ENCODE measurements at places on chromosomes 5 and 9. TPM values are rescaled to one million over a fixed set of nuclear protein-coding genes. Genes with fewer than 3 reads are reported as not detected.

The IL4 gene
- not detected for total RNA-seq

DNA sequence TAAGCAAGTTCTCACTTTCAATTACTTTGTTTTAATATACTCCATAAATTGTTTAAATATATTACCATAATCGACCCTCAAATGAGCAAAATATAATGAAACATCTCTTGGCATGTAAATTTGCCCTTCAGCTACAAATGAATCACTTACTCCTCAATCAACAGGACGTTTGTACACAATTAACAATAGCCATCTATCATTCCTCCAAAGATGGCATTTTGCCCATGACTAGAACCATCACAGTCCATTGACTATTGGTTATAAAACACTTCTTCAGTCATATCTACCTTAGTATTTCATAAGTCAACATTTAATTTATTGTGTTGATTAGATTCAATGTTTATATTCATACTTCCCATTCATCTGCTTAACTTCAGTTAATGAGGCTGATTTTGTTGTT lies 127.2 kb downstream of the CTNND2 start:
- no peak for DNase-seq

GRCh38 chr9:38042626-38043357 lies 26.2 kb downstream of the SHB start:
- DNase-seq = no peak

- no peak for DNase-seq
Observed at GRCh38 chr9:108325406-108325805, 530.4 kb downstream of the ACTL7B start.

The RPP25L gene
- 26.0 TPM for total RNA-seq

The FCHO2 gene
- total RNA-seq = 51.5 TPM

The CDKN2B gene
- 6.1 TPM for total RNA-seq

GRCh38 chr5:42555010-42555409 lies 131.8 kb downstream of the GHR start:
- DNase-seq = no peak

- DNase-seq = no peak
Observed at GRCh38 chr5:94690778-94691177, 72.3 kb downstream of the SLF1 start.

Data from ureter (tissue), 1 donor.